HuH-7.5 (cell line): ENCODE measurements at places on chromosomes 11 and 22.

- no peak for DNase-seq
These were observed 9.1 kb downstream of the BACE1-AS start for GRCh38 chr11:117300283-117300663.

- DNase-seq = no peak
These were observed 17.8 kb downstream of the RAB6A start for GRCh38 chr11:73743045-73743444.

DNA sequence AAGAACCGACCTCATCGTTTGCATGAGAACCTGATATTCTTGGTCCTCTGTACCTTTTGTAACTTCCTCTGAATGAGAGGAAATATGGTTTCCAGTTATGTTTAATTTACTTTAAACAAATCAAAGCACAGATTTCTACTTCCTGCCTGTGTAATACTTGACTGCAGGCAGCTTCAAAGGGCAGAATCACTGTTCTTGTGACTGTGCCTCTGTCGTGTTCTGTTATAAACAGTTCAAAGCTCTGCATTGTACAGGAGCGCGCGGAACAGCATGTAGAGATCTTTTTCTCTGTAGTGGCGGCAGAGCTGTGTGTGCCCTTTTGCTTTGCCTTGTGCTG lies 73.2 kb upstream of the CLDN5 start:
- no peak for DNase-seq

DNA sequence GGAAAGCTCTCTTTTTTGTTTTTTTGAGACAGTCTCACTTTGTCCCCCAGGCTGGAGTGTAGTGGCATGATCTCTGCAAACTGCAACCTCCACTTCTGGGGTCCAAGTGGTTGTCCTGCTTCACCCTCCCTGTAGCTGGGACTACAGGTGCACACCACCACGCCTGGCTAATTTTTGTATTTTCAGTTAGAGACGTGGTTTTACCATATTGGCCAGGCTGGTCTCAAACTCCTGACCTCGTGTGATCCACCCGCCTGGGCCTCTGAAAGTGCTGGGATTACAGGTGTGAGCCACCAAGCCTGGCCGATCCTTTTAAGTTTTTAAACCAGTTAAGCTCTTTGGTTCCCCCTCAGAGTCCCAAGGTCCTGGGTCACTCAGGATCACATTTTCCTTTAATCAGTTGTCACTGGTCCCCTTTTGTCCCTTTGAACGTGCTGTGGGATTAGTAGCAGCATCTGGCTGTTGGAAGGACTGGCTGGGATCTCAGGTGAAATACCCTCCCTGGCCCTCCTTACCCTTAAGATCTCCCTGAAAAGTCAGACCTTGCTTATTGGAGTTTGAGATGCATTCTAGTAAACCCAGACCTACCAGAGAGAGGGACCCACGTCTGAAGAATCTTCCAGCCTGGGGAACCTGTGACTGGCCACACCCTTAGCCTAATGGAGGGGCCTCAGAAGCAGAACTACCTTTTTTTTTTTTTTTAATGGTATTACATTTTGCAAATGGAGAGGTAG lies 8.1 kb downstream of the MALAT1 start:
- DNase-seq = no peak
